ENCODE measurements at places on chromosomes 12 and 14.

DNA sequence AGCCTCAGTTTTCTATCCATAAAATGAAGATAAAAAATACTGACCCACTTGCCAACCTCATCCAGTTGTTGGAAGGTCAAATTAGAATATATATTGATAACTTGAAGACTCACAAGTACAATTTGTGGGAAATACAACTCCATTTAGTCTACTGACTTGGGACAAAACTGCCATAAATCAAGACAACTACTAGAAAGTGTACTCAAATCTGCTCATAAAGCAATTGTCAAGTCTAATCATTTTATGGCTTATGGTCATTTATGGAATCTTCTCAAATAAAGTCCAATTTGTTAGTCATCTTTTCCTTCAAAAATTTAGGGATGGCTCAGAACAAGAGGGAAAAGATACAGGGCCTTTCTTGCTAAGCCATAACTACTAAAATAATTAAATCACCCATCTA is 7.0 kb downstream of the BTG1 start:
- no peak for DNase-seq

GRCh38 chr12:115216301-115216700 is 532.3 kb upstream of the TBX3 start:
- DNase-seq: no peak

GRCh38 chr12:115916910-115917668 is 360.4 kb downstream of the MED13L start:
- DNase-seq: no peak

- DNase-seq: no peak
These were observed 678.4 kb downstream of the MED13L start for GRCh38 chr12:115598871-115599811.

GRCh38 chr14:95951359-95951758 is 74.7 kb downstream of the TUNAR start:
- no peak for DNase-seq

DNA sequence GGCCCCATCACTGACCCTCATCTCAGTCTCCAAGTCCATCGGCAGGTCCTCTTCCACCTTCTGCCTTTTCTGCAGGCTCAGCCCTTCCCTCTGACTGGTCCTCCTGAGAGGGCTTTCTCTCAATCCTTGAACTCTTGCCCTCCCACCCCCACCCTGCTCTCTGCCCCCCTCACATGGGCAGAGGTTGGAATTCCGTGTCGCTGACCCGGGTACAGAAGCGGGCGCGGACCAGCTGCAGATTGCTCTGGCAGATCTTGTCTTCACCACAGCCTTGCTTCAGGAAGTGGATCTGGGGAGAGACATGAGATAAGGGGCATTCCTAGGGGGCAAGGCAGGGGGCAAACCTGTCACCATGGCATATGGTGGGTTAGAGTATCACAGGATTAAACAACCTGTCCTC is 12.4 kb downstream of the ITGA7 start:
- DNase-seq: no peak

DNA sequence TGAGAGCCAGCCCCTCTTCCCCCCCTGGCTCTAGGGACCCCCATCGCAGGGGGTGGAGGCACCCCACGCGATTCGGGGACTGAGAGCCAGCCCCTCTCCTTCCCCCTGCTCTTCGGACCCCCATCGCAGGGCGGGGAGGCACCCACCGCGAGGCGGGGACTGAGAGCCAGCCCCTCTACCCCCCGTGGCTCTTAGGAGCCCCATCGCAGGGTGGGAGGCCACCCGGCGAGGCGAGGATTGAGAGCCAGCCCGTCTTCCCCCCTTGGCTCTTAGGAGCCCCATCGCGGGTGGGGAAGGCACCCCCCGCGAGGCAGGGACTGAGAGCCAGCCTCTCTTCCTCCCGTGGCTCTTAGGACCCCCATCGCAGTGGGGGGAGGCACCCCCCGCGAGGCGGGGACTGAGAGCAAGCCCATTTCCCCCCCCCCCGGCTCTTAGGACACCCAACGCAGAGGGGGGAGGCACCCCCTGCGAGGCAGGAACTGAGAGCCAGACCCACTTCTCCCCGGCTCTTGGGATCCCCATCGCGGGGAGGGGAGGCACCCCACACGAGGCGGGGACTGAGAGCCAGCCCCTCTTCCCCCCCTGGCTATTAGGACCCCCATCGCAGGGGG is 45.6 kb downstream of the DDX11 start:
- DNase-seq: no peak

Data from AG04449 (cell line).